ENCODE measurements at places on chromosomes 1 and 21.

DNA sequence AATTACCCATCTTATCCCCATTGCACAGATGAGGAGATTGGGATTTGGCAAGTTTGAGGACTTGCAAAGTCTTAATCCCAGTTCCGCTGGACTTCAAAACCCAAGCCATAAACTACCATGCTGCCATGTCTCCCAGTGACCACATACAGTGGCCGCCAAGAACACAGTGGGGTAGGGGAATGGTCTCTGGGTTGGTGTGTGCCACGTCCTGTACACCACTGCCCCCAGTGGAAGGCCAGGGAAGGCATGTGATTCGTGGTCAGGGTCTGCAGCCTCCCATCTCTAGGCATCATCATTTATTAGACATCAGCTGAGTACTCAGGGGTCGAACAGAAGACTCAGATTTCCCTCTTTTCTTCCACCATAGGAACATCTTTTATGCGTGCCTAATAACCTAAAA lies 76.0 kb downstream of the MAN1C1 start:
- DNase-seq: no peak

DNA sequence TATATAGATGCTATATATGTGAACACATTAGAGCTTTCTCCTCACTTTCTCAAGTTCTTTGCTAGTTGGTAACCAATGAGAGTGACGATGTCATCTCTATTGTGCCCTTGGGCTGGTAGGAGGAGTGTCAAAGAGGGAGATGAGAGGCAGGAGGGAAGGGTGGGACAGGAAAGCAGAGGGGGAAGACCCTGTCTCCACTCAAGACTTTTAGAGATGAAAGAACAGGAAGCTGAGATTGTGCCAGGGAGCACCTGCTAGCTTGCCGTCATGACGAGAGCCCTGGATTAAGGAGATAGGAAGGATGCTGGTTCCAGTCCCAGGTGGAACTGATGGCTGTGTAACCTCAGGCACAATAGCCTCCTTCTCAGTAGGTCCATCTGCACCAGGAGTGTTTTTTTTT lies 16.7 kb downstream of the CNR2 start:
- DNase-seq: no peak

DNA sequence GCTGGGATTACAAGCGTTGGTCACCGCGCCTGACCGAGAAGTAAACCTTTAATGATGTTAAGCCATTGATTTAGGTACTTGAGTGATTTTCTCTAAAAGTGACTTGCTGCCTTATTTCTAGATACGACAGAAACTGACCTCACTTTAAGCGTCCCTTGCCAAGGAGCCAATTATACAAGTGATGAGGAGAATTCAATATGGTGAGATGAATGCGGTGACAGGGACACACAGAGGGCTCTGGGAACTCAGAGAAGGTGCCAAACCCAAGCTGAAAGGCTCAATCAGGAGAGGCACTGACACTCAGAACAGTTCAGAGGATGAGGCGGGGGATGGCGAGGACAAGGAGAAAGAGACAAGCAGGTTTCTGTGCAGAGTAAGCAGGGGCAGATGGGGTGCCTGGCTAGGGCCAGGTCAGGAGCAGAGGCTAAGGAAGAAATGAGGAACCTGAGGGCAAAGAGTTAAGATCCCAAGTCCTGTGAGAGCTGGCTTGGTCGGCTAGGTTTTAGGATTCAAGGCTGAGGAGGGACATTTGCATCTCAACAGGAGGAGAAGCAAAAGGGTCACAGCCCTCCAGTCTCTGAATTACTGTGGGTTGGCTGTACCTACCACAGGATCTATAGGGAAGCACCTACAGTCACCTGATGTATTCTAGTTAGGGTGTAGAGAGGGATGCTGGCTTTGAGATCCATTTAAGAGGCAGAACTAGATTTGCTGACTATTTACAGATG lies 83.2 kb upstream of the USP24 start:
- no peak for DNase-seq

GRCh38 chr1:243434594-243434993 lies 178.8 kb downstream of the SDCCAG8 start:
- DNase-seq: peak; percentile 51

GRCh38 chr1:182048562-182048961 lies 12.9 kb downstream of the ZNF648 start:
- DNase-seq: no peak

- DNase-seq: no peak
Observed at GRCh38 chr1:157198619-157199420, 60.6 kb upstream of the ETV3 start.

DNA sequence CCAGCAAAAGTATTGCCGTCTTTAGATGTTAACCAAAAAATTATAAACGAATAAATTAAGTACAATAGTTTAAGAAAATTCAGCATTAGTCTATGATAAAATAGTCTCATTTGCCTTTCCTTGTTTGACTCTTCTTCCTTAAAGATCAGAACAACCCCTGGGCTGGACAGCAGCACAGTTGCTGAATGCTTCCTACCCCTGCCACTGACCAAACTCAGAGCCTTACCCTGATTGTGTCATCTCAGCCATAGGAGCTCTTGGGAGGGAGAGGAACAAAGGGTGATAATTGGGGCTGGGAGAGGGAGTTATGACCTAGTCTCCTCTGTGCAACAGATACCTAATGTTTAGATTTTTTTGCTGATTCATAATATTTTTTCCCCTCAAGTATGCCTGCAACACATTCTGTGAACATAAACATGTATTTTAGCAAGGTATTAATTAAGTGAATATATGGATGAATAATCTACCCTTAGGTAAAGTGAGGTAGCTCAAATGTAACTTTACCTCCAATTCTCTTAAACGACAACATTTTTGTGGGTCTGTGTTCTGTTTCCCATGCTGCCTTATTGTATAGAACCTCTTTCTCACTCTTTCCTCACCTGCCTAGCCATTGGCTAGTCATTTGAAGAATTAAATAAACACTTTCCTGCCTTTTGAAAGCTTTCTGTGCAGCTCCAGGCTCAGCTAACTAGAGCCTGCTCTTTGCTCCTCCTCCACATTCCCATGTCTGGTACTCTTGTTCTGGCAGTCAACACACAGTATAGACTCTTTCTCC lies 46.1 kb downstream of the FGGY start:
- no peak for DNase-seq

GRCh38 chr1:192749349-192749748 lies 59.5 kb upstream of the RGS2 start:
- DNase-seq: no peak

- no peak for DNase-seq
Observed at GRCh38 chr1:111513410-111514020, 10.1 kb upstream of the ADORA3 start.

DNA sequence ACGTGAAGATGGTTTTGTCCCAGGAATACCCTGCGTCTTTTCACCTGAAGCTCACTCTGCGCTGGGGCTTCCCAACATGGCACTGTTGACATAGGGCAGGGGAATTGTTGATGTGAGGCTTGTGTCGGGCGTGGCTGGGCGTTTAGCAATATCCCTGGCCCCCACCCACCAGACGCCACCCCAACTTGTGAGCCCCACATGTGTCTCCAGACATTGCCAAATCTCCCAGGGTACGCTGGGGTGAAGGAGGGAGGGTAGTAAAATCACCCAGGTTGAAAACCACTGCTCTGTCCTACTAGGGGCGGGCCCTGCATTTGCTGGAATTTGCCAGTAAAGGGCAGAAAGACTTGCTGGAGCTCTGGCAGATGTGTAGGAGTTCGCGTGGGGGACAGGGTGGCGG lies 36.0 kb downstream of the SPSB1 start:
- DNase-seq: no peak

GRCh38 chr1:117093091-117093534 lies 28.4 kb downstream of the TRIM45 start:
- peak; percentile 94 for DNase-seq

- DNase-seq: peak; percentile 60
Observed at GRCh38 chr1:151980287-151981177, 13.1 kb downstream of the S100A10 start.

DNA sequence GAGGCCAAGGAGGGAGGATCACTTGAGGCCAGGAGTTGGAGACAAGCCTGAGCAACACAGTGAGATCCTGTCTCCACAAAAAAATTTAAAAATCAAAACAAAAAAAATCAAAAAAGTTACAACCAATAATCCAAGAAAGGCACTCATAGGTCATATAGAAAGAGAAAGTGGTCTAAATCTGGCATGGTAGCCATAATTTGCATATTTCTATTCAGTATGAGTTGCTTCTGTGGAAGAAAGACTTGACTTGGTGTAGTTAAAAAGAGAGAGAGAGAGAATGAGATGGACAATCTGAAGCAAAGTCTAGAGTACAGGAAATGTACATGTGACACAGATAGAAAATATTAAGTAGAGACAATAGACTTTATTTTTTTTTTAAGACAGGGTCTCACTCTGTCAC lies 22.5 kb downstream of the JMJD4 start:
- no peak for DNase-seq

DNA sequence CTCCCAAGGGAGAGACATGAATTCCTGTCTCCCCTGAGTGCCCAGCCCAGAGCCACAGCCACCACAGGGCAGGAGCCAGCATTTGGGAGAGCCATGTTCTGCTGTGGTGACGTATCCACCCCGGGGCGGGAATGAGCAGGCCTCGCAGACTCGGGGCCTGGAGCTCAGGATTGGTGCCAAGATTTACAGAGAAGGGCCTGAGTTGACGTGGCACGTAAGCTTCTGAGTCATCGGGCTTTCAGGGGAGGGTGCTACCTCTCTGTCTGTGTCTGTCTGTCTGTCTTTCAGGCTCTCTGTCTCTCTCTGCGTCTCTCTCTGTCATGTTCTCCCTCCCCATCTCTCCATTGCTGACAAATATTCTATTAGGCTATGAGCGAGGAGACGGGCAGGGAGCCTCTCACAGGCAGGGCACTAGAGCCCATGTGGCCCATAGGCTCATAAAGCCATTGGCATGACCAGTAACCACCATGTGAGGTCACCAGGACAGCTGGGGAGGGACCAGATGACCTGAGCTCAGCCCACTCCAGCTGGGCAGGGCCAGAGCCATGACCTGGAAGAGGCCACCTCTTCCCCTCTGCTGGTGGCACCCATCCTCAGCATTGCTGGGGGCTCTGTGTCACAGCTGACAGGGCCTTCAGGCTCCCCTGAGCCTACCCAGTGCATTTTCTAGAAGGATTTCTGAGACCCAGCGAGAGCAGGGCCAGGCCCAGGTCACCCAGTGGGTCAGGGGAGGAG lies 300.0 kb upstream of the VAMP3 start:
- peak; percentile 97 for DNase-seq

DNA sequence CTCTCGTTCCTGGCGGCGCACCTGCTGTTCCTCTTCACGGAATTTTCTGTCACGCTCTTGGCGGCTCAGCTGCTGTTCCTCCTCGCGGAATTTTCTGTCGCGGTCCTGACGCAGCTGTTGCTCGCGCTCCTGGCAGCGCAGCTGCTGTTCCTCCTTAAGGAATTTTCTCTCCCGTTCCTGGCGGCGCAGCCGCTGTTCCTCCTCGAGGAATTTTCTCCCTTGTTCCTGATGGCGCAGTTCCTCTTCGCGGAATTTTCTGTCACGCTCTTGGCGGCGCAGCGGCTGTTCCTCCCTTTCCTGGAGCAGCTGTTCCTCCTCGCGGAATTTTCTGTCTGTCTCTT lies 6.4 kb downstream of the TCHH start:
- no peak for DNase-seq

- DNase-seq: peak; percentile 55
Observed at GRCh38 chr1:54404939-54405897, 976 bp downstream of the SSBP3 start.

DNA sequence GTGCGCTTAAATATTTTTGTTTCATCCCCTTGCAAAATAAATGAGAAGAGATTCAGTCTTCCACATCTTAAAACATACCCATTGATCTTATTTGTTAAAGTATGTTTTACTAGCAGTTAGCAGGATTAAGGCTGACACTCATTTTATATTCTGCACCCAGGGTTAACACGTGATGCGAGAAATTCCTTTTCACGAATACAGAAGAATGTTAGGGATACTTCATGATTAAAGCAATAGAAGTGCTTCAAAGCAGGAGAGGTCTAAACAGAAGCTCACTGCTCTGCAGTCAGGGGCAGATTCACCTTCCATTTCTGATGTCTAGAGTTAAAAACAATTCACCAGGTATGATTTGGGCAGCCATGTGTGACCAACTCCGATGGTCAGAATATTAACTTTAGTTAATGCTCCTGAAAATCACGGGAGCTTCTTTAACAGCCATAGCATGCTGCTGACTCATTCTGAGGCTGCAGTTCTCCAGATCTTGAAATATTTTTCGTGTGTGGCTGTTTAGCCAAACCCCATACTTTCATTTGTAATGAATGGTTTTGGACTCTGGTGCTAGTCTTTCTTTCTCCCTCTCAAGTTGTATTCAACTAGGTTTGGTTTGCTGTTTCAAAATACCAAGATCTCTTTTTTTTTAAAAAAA lies 19.7 kb downstream of the BCAR3 start:
- DNase-seq: peak; percentile 88

DNA sequence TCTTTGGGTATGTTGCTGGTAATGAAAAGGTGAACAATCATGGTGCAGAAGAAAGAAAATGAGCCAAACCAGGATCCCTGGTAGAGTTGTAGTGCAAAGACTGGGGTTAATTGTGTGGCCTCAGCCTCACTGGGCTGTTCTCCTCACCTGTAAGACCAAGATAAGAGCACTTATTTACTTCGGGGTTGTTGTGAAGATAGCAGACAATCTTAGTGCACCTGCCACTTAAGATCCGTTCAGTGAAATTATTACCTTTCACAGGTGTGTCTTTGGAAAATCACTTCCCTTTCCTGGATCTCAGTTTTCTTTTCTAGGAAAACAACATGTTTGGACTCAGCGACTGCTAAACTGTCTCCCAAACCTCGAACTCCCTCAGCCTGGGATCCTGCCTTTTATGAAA lies 1.3 kb upstream of the FGGY start:
- no peak for DNase-seq

DNA sequence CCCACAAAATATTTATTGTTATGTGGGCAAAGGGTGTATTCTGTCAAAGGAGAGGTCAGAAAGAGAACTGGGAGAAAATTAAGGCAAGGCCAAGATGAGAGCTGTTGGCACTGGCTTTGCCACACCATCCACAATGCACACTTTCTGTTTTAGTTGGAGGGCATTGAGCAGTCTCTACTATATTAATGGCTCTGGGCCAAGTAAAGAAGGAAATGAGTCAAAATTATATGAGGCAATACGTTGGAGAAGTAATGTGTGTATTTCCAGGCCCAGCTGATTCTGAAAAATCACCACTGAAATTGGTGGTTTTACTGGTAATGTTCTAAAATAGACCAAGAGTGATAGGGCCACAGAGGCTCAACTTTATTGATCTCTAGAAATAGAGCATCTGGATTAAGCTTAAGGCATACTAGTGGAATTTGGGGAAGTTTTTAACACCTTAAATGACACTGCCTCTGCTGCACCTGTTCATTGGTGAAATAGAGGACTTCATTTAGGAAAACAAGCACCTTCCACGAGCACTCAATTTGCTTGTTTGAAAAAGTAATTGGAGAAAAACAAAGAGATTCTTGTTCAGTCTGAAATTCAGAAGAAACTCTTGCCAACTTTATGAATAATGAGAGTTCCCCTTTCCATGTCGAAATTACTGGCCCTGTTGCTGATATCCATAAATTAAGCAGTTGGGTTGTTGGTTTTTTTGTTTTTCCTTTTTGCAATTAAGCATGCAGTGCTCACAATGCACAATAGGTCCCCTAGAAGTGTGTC lies 424.9 kb downstream of the ADGRL2 start:
- DNase-seq: no peak

DNA sequence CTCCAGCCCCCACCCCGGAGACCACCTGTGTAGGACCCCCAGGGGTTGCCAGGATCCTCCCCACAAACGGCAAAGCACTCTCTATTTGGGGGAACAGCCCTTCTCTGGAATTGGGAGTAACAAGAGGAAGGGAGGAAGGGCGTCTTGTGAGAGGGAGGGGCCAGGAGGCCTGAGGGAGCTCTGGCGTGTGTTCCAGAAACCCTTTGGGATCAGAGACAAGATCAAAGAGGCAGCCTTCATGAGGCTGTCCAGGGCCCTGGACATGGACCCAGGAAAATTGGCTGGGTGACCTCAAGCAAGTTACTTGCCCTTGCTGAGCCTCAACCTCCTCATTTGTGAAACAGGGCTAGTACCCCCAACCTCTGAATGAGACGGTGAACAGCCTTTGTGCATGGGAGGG lies 18.1 kb upstream of the ECE1 start:
- no peak for DNase-seq

Measured in astrocyte of the hippocampus (primary cell).